ENCODE measurements at places on chromosomes 5 and 9.

GRCh38 chr9:88991066-88992034 lies at the start of gene S1PR3:
TSS of gene S1PR3 (plus strand) at chr9:88991468. CDS start at chr9:89001201, 9,733 bp downstream.
- no peak for DNase-seq

- DNase-seq = no peak
These were observed 25.0 kb upstream of the SNX2 start for GRCh38 chr5:122749886-122750285.

GRCh38 chr5:8871446-8871845 lies 674.4 kb downstream of the SEMA5A start:
- no peak for DNase-seq

- no peak for DNase-seq
These were observed 57.6 kb downstream of the ANKRD55 start for GRCh38 chr5:56175488-56175887.

All from B cell (primary cell).